ENCODE measurements at places on chromosomes 7 and 10. TPM values are rescaled to one million over a fixed set of nuclear protein-coding genes. Genes with fewer than 3 reads are reported as not detected.

DNA sequence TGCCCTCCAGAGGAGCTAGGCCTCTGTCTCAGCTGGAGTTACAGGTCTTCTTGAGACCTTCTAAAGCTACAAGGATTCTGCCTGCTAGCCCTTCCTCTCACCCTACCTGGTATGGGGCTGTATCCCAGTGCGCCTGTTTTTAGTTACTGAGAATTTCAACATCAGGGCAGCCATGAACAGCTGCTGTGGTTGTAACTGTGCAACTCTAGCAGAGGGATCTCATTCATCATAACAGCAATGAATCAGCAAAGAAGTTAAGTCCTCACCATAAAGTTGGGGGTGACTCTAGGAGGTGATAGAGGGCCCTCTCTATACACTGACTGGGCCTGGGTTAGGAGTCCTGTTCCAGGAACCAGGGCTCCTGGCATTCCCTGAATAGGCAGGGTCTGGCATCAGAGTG is 14.0 kb upstream of the CDH23 start:
- DNase-seq: no peak

The MMD2 gene
- total RNA-seq: not detected

- no peak for DNase-seq
Observed at GRCh38 chr10:58976254-58976653, 200.2 kb upstream of the PHYHIPL start.

- no peak for DNase-seq
Observed at GRCh38 chr10:100345570-100346330, 1.3 kb upstream of the SCD start.

The SUGCT gene
- total RNA-seq: 2.0 TPM

The MMRN2 gene
- not detected for total RNA-seq

The DNA2 gene
- total RNA-seq: 43.5 TPM

The RAB19 gene
- total RNA-seq: 6.4 TPM

GRCh38 chr10:120184547-120185337 is 272.3 kb upstream of the PLPP4 start:
- DNase-seq: no peak

DNA sequence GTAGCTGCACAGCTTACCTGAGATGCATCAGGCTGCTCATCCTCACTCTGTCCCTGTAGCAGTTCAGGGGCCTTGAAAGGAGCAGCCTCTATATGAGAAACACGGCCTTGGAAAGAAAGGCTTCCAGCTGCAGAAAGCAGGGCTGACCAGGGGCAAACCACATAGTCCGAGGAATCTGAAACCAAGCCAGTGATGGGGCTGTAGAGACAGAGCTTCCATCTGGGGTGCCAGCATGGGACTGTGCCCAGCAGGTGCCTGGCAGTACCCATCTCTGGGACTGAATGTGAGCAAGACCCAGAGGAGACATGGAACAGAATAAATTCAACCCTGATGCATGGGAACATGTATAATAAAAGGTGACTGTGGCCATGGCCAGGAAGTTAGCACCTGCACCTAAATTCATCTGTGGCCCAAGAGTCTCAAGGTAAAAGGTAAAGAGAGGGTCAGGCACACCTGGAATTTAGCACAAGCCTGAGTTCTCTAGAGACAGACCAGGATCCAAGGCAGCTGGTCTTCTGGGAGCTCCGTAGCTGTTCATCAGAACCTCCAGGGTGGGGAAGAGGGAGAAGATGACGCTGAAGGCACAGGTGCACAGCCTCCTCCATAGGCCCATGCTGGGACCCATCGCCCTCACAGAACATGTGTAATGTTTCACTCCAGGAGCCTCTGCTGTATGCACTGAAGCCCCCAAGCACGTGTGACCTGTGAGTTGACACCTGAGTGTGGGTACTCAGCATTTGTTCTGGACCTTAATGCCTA is 25.3 kb downstream of the FRMPD2 start:
- DNase-seq: no peak

- no peak for DNase-seq
Observed at GRCh38 chr10:9965341-9965740, 1052.3 kb upstream of the CELF2 start.

DNA sequence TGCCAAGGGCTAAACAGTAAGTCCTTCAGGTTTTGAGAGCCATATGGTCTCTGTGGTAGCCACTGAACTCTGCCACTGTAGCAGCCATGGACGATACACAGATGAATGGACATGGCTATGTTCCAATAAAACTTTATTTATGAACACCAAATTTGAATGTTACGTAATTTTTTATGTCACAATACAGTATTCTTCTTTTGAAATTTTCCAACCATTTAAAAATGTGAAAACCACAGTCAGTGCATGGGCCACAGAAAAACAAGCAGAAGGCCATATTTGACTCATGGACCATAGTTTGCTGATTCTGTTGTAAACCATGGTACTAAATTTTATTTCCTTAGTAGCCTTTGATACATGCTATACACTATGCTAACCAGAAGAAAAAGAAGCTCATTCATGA is 361.8 kb downstream of the MAGI2 start:
- no peak for DNase-seq

DNA sequence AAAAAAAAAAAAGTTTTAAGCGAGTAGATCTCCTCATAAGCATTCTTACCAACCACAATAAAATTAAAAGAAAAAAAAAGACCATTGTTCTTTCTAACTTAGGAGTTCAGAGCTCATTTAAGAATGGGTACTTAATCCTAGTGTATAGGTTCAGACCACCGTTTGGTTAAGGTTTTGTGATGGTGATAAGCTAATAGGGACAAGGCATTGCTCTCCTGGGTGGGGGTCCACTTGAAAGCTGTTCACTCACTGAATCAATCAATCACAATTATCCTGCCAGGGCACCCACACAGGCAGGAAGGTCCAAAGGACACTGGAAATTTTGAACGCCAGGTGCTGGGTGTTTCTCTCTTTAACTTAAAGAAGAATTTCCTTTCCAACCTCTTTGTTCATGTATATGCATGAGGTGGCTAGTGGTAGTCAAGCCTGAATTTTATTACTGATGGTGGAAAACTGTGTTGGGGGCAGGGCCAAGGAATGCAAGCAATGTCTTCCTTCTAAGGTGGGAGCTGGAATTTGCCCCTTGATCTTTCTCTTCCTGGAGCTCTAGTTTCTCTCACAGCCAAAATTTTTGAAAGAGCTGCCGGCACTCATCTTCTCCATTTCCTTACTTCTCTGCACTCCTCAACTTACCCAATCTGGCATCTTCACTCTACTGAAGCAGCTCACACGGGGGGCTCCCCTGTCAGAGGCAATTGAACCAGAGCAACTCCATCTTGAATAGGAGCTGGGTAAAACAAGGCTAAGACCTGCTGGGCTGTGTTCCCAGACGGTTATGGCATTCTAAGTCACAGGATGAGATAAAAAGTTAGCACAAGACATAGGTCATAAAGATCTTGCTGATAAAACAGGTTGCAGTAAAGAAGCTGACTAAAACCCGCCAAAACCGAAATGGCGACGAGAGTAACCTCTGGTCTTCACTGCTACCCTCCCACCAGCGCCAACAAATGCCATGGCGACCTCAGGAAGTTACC is 7.5 kb upstream of the FAM131B start:
- DNase-seq: peak; percentile 46

GRCh38 chr10:14282276-14282675 is 48.4 kb downstream of the FRMD4A start:
- no peak for DNase-seq

The MKX gene
- 0.81 TPM for total RNA-seq

The CALHM2 gene
- total RNA-seq: 9.5 TPM

The SEPHS1 gene
- total RNA-seq: 66.5 TPM

- DNase-seq: no peak
Observed at GRCh38 chr10:46514431-46514861, 42.0 kb downstream of the GPRIN2 start.

The METTL27 gene
- total RNA-seq: not detected

DNA sequence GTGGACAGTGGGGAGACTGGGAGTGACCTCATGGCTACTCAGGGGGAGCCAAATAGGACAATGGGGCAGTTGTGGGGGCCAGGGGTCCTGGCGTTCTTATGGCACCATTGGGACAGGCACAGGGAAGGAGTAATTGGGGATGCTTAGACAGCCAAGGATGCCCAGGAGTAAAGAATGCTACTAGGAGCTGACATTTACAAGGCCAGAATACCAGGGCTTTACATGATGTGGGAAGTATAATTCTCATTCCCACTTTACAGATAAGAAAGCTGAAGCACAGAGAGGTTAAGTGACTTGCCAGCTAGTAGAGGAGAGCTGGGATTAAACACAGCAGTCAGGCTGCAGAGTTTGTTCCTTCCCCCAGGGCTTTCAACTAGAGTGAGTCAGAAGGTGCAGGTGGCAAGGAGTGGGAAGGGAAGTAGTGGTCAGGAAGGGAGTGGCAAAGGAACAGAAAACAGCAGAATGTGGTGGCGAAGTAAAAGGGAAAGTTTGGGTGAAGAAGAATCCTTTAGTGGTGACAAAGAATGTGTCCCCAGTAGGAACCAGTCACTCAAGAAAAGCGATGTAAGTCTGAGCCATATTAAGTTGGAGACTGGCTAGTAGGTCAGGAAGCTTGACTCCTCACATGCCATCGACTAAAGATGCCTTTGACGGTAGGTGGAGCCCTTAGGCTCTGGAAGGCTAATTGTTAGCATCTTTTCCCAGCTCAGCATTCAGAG is 32.8 kb downstream of the CPVL start:
- peak; percentile 16 for DNase-seq

The WIPF3 gene
- not detected for total RNA-seq

GRCh38 chr10:76185471-76186301 is 754.3 kb downstream of the LRMDA start:
- no peak for DNase-seq

The PRSS37 gene
- total RNA-seq: not detected

The SLC13A1 gene
- not detected for total RNA-seq

- no peak for DNase-seq
Observed at GRCh38 chr7:158309868-158310763, 277.5 kb downstream of the PTPRN2 start.

- DNase-seq: no peak
Observed at GRCh38 chr10:96642530-96642929, 55.7 kb upstream of the TM9SF3 start.

The CALY gene
- total RNA-seq: not detected

DNA sequence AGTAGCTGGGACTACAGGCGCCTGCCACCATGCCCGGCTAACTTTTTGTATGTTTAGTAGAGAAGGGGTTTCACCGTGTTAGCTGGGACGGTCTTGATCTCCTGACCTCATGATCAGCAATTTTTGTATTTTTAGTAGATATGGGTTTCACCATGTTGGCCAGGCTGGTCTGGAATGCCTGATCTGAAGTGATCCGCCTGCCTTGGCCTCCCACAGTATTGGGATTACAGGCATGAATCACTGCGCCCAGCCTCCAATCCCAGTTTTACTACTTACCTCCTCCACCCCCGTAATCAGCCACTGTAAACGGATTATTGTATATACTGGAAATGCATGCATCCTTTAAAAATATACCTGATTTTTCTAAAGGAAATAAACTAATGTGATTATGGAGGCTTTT is 35.1 kb upstream of the MTPN start:
- no peak for DNase-seq

GRCh38 chr7:88772776-88773175 is 13.3 kb downstream of the ZNF804B start:
- no peak for DNase-seq
